CD4-positive, alpha-beta T cell (primary cell): ENCODE measurements at places on chromosomes 7 and 10. TPM values are rescaled to one million over a fixed set of nuclear protein-coding genes. Genes with fewer than 3 reads are reported as not detected.

DNA sequence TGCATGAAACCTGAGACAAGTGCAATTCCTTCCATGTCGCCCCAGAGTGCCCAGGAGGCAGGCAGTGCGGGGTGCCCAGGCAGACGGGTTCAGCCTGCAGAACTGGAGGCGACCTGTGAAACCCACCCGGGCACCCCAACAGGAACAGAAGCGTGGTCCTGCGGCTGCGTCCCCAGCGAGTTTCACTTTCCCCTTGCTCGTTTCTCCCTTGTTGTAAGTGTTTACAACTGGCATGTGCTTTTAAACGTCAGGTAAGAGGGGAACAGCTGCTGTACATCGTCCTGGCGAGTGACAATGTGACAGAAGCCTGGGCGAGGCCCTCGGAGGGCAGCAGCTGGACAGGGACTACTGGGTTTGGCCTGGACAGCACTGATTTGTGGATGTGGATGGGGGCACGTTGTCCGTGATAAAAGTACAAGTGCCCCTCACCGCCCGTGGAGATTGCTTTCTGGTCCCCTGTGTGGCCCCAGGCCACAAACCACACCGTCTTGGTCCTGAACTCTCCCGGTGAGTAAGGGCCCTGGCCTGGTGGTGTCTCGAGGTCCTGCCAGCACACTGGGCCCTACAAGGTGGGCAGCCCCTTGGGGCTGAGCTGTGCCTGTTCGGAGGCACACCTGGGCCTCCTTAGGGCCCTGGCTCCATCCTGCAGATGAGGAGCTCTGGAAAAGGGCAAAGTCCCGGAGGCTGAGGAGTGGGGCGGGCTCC is 4.0 kb downstream of the VENTX start:
- peak; percentile 31 for DNase-seq

NKX6-2 gene
- not detected for total RNA-seq

DNA sequence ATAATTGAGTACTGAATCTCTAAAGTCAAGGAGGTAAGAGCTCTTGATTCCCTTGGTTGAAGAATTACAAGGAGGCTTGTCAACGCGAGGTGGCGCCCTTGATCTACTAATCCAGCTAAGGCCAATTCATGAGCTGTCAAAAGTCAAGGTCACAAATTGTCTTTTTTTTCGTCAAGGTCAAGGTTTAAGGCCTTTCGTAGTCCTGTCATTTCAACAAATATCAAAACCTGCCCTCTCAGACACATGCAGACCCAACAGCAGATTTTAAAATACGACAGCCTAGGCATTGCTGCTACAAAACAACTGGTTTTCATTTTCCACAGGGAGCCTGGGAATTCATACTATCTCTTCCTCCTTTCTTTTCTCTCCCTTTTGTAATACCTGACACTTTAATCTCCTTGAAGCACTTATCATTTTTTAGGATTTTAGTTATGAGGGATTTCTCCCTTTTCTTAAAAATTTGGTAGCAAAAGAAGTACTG is 3.6 kb downstream of the HOXA13 start:
- DNase-seq = peak; percentile 79

GRCh38 chr10:90790422-90790821 is 67.4 kb downstream of the HTR7 start:
- DNase-seq = no peak

DNA sequence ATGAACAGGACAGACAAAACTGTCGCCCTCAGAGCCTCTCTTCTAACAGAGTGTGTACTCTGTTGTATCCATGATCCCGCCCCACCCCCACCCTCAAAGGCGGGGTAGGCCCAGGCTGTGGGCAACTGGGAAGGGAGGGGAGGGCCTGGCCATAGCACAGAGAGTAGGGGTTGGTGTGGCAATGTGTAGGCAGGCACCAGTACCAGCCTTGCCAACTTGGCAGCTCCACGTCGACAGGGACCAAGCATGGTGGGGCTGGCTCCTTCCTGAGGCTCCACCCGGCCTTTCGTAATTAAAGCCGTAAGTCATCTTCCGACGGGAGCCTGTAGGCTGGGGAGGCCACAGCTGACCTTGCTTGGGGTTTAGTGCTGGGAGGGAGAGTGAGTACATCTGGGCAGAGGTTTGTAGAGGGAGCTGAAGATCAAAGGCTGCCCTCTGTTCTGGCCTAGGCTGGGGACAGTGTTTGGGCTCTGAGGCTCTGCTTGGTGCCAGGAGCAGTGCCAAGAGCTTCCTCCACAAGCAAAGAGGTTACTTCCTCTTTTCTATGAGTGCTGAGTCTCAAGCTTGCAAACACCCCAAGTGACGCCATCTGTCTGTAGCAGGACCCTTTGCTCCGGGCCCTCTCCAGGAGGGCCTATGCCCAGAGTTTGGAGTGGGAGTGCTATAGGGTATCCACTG is 121.6 kb downstream of the C10orf105 start:
- peak; percentile 45 for DNase-seq

TRIM50 gene
- total RNA-seq = 0.17 TPM

- no peak for DNase-seq
These were observed 10.2 kb downstream of the PDLIM1 start for GRCh38 chr10:95280637-95281036.

DNA sequence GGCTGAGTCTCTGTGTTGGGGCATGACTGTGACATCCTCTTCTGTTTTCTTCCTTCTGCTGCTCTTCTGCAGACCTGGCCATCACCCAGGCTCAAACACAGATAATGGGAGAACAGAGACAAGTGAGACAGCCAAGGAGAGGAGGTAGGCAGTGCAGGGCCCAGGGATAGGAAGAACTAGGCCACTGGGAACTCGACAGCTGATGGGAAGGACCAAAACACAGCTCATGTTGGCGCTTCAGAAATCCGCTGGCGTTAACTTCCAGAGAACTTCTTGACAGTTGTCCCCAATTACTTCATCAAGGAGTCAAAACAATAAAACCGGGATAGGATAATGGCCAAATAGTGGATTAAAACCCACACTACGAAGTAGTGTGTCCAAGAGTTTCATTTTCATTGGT is 97.0 kb upstream of the PALS2 start:
- DNase-seq = no peak

PAPSS2 gene
- total RNA-seq = not detected

- DNase-seq = no peak
These were observed 186.8 kb downstream of the COBL start for GRCh38 chr7:51129527-51130472.

DNA sequence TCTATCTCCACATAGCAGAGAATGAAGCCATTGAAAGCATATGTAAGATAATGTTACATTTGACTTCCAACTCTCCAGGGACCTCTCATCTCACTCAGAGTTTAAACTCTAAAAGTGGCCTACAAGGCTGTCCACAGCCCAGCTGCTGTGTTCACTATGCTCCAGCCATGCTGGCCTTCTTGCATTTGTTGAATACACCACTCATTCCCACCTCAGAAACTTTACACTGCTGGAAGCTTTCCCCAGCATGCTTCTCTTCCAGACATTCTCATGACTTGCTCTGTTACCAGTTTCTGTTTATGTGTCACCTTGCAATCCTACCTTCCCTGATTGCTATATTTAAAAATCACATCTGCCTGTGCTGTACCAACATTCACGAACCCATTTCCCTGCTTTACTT is 167.2 kb downstream of the WNT2 start:
- no peak for DNase-seq
